ENCODE measurements at places on chromosomes 4 and X.

DNA sequence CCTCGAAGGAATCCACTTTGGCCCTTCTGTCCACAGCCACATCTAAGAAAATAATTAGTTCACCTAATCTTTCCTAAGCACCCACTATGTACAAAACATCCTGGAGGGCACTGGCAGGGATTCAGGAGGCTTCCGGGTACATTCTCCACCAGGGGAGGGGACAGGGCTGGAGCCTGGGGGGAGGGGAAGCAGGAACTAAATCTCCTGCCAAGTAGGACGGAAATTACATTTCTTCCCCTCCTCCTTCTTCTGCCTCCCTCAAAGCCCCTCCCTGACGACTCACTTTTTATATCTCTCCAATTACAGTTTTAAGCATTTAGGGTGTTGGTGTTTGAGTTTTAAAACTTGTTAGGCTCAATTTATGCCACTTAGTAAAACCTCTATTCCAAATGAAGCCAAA, 203.1 kb downstream of the BCOR start:
- DNase-seq: no peak

DNA sequence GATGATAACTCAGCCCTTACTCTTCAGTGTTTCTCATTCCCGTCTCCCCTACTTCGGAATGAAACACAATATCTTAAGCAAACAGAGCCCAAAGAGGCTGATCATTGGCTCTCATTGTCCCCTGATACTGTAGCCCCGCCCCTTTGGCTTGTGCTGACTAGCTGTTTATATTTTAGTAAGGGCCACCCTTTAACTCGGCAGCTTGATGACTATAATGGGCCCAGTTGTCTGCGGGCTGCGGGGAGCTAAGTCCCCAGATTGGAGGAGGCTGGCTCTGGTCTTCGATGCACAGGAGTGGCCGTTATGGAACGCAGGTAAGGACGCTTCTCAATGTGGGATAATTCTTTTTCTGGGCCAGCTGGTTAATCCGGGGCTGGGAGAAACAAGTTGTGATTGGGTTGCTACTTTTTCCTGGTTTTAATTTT, at the start of gene TRIM2:
Gene TRIM2, plus strand, starts transcription at position 197 of the 425 bp plus-strand sequence. Its CDS starts 88 bp downstream, at position 285.
- DNase-seq: peak; percentile 58

DNA sequence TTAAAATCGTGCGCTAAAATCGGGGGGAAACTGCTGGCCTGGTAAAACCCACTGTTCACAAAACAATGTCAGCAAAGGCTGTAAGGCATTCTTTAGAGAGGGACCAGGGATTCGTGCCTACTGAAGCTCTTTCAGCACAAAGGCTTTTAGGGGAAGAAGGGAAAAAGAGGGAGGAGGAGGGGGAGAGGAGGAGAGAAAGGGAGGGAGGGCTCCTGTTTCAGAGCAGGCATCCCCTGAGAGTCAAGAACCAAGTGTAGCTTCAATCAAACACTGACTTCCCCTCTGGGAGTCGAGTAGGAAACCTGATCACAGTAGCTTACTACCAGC, 9.5 kb downstream of the BCOR start:
- no peak for DNase-seq

DNA sequence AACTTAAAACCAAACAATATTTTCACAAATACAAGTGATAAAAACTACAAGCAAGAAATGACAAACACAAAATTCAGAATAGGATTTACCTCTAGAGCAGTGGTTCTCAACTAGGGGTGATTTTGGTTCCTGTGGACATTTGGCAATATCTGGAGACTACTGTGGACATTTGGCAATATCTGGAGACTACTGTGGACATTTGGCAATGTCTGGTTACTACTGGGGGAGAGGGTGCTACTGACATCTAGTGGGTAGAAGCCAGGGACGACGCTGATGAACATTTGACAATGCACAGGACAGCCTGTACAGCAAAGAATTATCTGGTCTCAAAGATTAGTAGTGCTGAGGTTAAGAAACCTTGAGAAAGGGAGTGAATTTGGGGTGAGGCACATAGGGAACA, 169.8 kb downstream of the CLCN4 start:
- DNase-seq: peak; percentile 0

- no peak for DNase-seq
Observed at GRCh38 chr4:81884986-81885385, 413.3 kb upstream of the RASGEF1B start.

DNA sequence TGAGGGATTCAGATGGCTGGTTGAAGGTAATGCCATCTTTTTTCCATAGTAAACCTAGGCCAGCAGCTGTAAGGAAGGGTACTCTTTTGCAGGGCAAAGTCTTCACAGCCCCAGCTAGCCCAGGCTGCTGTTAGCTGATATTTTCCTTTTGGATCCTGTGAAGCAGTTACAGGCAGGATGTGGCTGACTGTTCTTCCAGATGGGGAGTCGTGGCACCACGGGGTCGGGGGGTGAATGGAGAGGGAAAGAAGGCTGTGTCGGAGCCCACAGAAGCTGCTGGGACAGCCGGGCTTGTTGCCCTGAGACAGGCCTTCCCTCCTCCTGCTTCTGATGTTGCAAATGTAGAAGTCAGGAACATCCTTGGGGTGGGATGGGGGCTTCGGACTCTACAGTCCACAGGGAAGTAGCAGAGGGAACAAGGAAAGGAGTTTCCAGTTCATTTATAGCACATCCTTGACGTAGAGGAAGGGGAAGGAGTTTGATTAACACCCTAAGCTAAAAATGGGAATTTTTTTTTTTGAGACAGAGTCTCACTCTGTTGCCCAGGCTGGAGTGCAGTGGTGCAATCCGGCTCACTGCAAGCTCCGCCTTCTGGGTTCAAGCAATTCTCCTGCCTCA, 64.6 kb upstream of the TMEM150C start:
- DNase-seq: no peak

DNA sequence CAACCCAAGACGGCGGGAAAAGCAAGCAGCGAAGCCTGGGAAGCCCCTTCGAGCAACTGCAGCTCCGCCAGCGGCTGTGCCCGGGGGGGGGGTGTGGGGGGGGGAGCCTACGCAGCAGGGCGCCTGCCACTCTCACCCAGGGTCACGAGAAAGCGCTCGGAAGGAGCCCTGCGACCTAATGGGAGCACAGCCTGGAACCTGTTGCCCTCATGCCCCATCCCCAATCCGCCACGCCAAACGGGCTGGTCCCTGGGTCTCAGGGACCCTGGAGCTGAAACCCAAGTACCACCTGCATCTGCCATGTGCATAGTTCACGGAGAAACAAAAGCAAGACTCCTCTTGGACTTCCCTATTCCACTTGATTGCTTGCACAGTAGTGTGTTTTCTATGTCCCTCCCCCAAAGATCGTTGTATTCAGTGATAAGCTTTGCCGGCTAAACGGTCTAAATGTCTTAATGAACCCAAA, 359 bp upstream of the GAB3 start:
- no peak for DNase-seq

DNA sequence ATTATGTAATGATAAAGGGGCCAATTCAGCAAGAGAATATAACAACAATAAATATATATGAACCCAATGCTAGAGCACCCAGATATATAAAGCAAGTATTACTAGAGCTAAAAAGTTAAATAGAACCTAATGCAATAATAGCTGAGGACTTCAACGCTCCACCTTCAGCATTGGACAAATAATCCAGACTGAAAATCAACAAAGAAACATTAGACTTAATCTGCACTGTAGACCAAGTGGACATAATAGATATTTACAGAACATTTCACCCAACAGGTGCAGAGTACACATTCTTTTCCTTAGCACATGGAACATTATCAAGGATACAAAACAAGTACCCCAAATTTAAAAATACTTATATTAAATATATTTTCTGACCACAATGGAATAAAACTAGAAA, 24.3 kb downstream of the OTC start:
- DNase-seq: no peak

DNA sequence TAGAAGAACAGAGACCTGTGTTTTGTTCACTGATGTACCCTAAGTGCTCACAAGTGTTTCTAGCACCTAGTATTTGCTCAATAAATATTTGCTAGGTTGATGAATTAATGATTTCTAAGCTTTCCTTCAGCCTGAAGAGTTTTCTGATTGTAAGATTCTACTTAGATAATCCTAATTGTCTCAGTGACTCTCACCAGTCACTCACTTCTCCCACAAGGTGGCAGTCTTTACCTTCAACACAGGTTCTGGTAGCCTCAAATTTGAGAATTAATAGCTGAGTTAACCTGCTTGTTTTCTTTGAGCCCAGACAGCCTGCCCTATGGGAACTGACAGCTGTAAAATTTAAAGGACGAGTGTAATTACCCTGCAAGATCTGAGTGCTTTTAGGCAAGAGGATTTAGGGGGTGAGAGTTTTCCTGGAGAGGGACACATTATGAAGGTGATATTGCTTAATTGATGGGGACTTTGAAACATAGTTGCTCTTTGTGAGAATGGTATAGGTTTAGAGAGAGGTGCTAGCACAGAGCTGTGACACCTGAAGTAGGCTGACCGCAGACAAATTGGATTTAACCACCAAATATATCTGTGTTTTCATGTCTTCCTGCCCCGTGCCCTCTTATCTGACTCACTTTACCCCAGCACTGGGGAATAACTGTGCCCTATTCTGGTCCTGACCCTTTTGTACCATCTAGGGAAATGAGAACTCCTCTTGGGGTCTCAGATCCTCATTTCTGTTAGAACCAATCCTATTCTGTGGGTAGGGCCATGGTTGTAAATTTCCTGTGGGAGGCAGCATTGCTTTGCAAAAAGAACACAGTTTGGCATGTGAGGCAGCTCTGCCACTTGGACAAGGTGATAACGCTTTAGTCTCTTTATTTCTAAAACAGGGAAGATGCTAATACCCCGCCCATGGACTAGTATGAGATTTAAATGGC, 27.7 kb downstream of the CD38 start:
- DNase-seq: peak; percentile 53

DNA sequence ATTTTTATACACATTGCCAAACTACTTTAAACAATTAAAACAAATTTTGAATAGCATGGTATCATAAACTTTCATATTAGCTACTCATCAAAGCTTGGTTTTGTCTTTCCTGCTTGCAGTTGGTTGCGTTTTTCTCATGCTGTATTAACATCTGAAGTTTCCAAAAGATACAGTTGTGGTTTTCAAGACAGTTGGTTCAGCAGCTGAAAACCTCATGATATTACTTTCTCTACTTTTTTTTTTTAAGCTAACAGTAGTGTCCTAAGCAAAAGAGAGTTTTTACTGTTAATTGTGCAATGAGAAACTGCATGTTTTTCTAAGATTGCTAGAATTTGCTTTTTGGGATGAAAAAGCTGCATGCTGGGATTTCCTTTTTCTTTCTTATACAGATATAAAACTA, 15.2 kb downstream of the RUFY3 start:
- no peak for DNase-seq

DNA sequence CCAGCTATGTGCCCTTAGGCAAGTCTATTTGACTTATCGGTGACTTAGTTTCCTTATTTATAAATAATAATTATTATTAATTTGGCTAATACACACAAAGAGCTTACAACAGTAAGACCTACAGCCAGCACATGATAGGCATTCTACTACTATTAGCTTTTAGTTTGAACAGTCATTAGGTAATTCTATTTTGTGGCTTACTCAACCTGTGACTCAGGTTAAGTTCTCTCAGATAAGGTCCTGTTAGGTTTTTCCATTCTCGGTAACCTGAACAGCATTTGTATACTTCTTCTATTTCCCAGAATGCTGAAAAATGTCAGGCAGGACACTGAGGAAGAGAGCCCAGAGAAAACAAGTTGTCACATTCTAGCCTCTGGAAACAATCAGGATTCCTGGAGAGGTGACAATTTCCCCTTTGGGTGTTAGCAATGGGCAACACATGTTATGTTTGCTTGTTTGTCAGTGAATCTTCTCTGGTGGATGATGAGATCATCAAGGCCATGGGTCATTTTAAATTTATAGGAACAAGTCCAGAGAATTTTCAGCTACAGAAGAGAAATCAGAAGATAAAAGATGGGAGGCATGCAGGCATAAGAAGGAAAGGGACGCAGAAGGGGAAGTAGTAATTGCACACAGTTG, 2144.7 kb downstream of the PCDH7 start:
- DNase-seq: no peak

DNA sequence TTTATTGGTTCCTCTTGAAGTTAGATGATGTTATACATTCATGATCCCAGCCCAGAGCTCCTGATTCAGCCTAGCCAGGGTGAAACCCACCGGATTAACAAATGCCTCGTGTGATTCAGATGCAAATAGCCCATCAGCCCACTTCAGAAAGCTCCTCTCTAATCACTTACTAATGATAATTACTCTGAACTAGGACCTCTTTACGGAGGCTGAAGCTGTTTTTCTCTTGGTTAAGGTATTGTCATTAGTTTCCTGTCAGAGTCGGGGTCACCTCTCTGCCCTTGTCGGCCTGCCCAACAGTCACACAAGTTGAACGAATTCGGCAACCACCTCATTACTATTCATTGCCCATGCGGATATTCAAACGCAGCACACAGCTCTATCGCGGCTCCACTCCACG, 36.6 kb downstream of the ZFP42 start:
- no peak for DNase-seq

GRCh38 chr4:101152521-101152920, 194.8 kb downstream of the PPP3CA start:
- no peak for DNase-seq

GRCh38 chrX:100687128-100687527, 43.1 kb downstream of the SRPX2 start:
- peak; percentile 1 for DNase-seq

GRCh38 chrX:13688384-13688957, 457 bp upstream of the RAB9A start:
- DNase-seq: no peak

GRCh38 chr4:73619346-73619745, 890 bp downstream of the RASSF6 start:
- no peak for DNase-seq

DNA sequence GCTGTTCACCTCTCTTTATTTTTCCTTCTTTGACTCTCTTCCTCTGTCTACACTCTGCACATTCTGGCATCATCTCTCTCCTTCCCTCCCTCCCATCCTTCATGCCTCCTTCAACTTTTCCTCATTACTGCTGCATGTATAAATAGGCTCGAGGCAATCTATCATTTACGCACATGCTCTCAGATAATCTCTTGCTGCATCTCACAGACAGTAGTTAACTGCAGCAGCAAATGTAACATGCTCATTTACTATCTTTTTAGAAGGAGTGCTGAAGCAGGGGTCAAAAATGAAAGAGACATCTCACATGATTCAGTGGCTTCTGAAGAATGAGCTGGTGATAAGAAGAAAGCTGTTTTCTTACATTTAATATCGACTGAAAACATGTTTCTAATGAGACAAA, 127.7 kb downstream of the RASL11B start:
- DNase-seq: peak; percentile 21

GRCh38 chr4:126479709-126480108, 1153.0 kb upstream of the INTU start:
- DNase-seq: no peak

- no peak for DNase-seq
Observed at GRCh38 chr4:156132196-156132595, 178.5 kb upstream of the CTSO start.

GRCh38 chr4:88737307-88737941, 39.8 kb upstream of the NAP1L5 start:
- DNase-seq: no peak

GRCh38 chr4:98482503-98482846, 175.9 kb downstream of the TSPAN5 start:
- DNase-seq: no peak

DNA sequence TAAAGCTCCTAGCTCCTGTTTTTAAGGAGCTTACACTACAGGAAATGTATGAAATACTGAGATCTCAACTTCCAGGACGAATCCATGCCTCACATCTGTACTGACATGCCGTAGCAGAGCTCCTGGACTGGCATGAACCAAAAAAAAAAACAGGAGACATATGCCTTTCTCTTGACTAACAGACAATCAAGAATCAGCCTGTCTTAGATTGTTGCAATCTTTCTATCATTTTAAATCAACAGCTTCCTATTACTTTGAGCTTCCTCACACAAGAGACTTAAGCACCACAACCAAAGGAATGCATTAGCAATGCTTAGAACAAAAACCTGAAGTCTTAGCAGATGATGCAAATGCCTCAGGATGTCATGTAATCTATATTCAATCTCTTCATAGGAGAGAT, 34.7 kb upstream of the AREG start:
- no peak for DNase-seq

Measured in erythroblast (primary cell).